NCI-H2029 treated with DMSO at 0.1 percent for 48 hours (cell line): ENCODE measurements at places on chromosomes 13 and 19.

DNA sequence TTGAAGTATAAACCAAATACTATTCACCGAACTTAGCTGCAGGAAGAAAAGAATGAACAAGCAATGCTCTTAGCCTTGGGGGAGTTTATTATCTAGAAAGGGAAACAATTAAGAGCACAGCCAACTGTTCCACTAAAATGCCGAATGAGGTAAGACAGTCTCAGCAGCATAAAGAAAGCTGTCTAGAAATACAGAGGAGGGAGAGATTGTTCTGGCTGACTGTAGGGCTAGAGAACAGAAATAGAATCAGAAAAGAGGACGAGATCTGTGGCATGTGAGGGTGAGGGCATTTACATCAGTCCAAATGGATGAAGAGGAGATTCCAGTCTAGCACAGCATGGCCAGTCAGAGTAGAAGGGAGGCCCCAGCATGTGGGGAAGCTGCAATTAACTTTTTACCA lies 56.8 kb upstream of the TNFRSF19 start:
- no peak for DNase-seq

GRCh38 chr13:33153421-33154404 lies 131.8 kb downstream of the STARD13 start:
- DNase-seq, result no peak

DNA sequence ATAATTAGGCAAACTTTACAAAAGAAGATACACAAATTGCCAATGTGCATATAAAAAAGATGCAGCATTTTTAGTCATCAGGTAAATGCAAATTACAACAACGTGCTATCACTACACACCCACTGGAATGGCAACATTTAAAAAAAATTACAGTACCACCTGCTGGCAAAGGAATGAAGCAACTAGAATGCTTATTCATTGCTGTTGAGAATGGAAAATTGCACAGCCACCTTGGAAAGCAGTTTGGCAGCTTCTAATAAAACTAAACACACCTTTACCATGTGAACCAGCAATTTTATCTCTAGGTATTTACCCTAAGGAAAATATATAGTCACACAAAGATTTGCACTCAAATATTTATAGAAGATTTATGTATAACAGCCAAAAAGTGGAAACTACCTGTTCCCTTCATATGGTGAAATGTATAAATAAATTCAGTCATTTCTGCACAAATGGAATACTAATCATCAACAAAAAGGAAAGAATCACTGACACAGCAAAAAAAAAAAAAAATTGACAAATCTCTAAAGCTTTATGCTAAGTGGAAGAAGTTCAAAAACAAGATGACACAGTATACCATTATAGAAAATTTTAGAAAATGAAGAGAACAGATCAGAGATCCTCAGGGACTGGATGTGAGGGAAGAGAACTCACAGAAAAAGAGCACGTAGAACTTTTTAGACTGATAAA lies 30.3 kb downstream of the OXGR1 start:
- DNase-seq, result no peak

DNA sequence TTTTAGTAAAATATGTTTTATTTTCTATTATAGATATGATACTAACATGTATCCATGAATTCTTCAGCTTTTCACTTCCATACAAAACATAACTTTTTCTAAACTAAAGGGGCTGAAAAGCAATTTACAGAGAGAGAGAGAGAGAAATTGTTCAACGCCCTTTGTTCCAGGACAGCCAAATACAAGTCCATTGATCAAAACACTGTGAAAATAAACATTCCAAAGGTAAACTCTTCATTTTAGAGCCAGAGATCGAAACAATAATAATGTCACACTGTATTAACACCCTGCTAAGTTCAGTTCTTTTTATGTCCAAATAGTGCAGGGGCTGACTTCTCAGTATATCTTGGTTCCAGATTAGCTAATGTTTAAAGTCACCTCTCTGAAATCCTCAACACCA lies 516.2 kb upstream of the ATXN8OS start:
- no peak for DNase-seq

- no peak for DNase-seq
Observed at GRCh38 chr13:98353750-98354149, 176.7 kb upstream of the RNF113B start.

DNA sequence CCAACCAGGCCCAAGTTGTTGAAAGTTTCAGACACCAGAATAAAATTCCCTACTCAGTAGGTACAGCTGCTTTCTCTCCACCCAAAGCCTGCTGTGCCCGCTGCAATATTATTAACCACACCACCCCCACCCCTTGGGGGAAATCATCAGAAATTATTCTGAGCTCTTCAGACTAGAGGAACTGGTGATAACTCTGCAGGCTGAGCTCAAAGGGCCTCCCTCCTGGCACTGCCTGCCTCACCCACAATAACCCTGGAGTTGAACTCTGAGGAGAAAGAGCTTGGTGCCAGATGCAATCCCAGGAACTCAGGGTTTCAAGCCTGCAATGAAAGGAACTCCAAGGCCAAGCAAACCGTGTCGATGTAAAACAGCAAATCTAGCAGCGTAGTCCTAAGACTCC lies 381.7 kb upstream of the ZNF507 start:
- DNase-seq, result no peak

GRCh38 chr13:36673838-36674326 lies at the start of gene SERTM1:
TSS of gene SERTM1 (plus strand) at chr13:36674020. CDS start at chr13:36695079, 21,059 bp downstream.
- no peak for DNase-seq

DNA sequence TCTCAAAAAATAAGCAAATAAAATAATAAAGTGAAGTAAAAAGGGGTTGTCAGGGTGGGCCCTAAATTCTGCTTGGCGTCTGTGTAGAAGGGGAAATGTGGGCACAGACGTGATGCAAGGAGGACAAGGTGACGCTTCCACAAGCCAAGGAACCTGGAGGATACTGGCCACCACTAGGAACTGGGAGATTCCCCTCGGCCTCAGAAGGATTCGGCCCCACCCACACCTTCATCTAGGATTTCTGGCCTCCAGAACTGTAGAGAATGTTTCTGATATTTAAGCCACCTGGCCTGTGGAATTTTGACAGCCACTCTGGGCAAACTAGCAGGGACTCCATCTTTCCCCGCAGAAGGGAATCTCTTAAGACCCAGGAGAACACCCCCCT lies 1.1 kb downstream of the PLEKHJ1 start:
- DNase-seq, result no peak

DNA sequence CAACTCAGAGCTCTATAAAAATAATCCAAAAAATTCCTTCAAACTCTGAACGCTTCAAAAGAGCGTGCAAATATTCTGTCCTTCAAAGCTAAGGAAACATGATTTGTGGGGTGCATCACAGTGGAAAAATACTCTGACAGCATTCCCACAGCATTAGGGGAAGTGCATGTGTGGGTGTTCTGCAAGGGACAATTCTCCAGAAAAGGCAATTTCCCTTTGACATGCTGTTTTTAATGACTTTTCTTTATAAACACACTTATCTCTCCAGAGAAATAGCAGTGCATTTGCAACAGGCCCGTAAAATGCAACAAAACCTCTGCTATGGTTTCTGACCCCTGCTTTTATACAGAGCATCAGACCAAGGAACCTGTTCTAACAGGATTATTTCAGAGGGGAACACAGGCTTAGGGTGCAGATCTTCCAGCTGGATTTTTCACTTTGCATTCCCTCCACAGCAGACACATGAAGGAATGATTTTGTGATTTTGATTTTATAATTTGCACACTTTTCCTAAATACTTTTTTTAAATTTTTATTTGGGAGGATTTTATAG lies 42.6 kb downstream of the KL start:
- DNase-seq, result no peak

GRCh38 chr19:49889687-49890348 lies 6.9 kb downstream of the IL4I1 start:
- no peak for DNase-seq

DNA sequence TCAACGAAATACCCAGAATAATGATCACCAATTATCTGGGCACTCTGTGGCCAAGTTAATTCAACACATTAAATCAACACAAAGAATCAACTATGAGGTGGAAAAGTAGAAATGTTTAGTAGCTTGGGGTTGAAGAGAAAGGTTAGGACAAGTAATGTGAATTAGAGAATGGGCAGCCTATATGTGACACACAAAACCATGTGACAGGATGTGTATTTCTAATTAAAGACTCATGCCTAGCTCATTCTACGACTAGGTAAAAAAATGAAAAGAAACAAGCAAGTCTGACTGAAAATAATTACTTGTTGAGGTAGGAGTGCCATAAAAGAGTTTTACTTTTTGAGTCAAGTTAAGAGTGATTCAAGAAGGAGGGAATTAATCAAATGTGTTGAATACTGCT lies 2646.0 kb upstream of the PCDH20 start:
- no peak for DNase-seq

DNA sequence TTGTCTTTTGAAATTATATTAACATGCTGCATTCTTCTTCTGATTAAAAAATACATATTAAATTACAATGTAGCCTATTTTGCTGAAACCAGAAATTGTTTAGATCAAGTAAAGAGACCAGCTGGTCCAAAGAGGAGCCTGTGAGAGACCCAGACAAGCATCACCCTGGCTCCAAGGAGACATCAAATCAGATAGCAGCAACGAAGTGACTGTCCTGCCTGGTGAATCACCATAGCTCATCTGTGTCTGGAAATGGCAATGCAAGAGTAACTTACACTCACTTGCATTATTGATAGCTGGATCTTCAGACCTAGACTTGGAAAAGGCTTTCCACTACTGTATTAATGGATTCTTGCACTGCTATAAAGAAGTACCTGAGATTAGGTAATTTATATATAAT lies 169.1 kb downstream of the KCTD12 start:
- DNase-seq, result no peak

DNA sequence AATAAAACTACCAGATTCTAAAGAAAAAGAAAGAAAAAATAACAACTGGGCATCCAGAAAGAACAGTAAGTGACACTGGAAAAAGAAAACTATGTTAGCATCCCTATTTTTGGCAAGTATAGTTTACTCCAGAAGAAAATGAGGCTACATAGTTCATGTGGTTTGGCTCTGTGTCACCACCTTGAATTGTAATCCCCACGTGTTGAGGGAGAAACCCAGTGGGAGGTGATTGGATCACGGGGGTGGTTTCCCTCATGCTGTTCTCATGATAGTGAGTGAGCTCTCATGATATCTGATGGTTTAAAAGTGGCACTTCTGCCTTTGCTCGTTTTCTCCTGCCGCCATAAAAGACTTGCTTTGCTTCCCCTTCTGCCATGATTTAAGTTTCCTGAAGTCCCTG lies 76.9 kb downstream of the ITGBL1 start:
- DNase-seq, result no peak

- no peak for DNase-seq
Observed at GRCh38 chr13:95137096-95137495, 164.2 kb downstream of the ABCC4 start.

GRCh38 chr19:55461259-55461973 lies at the start of gene ISOC2:
TSS of gene ISOC2 (minus strand) at chr19:55461642. CDS start at chr19:55456486, 5,156 bp downstream.
- peak; percentile 97 for DNase-seq

- no peak for DNase-seq
Observed at GRCh38 chr13:110254751-110255553, 52.0 kb downstream of the COL4A1 start.

DNA sequence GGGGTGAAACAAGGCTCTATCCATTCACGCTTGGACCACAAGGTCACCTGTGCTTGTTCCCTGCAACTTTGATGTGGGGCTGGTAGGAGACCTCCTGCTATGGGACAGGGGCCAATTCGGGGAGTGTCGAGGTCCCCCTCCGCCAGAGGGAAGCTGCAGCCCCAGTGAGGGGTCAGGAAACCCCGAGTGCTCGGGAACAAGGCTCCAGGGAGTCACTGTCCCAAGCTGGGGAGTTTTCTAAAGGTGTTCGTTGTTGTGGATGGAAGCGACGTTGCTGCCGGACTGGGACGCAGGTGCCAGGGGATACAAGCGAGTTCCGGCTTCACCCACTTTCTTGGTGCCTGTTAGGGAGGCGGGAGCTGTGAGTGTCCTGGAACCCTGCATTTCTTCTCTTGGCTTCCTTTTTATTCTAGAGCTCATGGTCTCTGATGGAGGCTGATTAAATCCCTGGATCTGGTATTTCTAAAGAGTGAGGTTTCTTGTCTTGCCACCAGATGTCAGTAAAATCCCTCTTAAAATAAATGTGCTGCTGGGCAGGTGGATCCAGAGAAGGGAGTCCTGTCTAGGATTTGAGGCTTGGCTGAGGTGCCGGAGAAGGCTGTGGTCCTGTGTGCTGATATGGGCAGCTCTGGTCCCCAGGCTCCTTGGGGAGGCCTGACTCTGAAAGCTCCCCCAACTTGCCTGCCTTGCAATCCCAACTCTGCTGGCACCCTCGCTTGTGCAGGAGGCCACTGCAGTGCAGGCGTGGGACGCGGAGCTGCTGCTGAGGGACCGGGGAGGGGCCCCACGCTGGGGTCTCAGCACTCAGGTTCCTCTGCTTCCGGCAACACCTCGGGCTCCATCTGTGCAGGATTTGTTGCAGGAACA lies 153.9 kb downstream of the TEX29 start:
- peak; percentile 82 for DNase-seq

GRCh38 chr13:48437371-48437770 lies 24.5 kb upstream of the LPAR6 start:
- no peak for DNase-seq

- DNase-seq, result no peak
Observed at GRCh38 chr13:21463424-21463823, 4.3 kb upstream of the ZDHHC20 start.

DNA sequence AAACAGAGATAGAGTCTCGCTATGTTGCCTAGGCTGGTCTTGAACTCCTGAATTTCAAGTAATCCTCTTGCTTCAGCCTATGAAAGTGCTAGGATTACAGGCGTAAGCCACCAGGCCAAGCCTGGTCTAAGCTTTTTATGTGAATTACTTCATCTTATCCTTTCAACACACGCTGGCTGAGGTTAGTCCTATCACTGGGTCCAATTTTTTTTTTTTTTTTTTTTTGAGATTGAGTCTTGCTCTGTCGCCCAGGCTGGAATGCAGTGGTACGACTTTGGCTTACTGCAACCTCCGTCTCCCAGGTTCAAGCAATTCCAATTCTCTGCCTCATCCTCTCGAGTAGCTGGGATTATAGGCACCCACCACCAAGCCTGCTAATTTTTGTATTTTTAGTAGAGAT lies 10.4 kb downstream of the MYO1F start:
- no peak for DNase-seq

DNA sequence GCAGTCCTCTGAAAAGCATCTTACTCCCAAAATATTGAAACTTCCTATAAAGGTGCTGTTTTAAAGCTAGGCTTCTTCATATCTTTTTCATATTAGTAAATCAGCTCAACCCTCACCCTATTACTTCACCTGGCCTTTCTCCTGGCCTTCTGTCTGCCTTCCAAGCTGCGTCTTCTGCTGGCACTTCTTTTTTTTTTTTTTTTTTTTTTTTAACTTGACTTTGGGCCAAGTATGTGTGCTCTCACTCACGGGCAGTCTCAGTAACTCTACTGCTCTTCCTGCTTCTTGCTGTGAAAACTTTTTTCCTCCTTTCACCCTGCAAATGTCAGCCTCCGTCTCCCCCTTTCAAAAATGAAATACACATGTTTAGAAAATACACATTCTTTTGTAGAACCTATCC lies 41.2 kb upstream of the KCTD4 start:
- no peak for DNase-seq

GRCh38 chr19:2600914-2601870 lies 101.3 kb downstream of the GNG7 start:
- DNase-seq, result no peak

DNA sequence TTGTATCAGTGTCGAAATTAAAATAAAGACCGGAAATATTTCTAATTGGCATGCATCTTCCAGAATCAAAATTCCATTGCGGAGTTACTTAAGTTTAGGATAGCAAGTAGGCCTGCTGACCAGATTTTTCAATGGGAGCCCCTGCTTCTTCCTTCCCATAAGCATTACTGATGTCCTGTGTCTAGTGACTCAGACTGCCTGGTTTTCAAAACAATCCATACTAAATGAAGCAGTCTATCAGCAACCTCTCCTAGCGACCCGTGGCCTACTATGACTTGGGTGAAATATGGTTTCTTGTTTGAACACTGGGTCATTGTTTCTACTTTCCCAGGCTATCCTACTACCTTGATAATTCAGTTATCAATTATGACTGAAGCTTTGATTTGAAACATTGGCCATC lies 571.6 kb downstream of the TBC1D4 start:
- DNase-seq, result no peak
